DMS79 treated with DMSO at 0.1 percent for 48 hours (cell line): ENCODE measurements at places on chromosomes 1 and 21.

DNA sequence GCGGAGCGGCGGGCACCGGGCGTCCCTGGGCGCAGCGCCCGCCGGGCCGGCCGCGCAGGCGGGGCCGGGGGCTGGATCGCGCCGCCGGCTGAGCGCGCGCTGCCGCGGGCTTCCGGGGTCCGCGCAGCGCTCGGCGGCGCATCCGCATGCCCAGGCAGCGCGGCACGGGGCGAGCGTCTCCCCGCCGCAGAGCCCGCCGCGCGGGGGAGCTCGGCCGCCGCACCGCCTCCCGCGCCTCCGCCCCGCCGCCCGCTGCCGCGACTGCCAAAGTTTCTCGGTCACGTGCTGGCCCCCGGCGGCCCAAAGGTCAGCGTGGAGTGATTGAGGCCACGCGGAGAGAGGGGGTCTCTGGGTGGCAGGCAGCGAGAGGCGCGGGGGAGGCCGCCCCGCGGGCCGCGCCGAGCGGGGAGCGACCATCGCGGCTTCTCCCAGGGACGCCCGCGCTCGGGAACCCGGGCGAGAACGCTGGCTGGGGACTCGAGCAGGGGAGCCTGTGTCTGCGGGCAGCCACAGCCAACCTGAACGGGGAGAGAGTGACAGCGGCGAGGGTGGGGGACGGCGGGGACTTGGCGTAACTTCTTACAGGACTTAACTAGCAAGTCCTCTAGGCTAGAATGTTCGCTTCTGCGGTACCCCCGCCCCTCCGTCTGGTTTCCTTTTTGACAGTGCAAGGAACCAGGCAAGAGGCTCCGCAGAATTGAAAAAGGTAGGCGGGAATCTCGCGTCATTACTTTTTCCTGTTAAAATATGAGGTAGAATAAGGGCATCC lies at the start of gene ILDR2:
Gene ILDR2, minus strand, starts transcription at position 180 of the 769 bp plus-strand sequence. CDS start 272 bp downstream, outside the sequence.
- peak; percentile 13 for DNase-seq

DNA sequence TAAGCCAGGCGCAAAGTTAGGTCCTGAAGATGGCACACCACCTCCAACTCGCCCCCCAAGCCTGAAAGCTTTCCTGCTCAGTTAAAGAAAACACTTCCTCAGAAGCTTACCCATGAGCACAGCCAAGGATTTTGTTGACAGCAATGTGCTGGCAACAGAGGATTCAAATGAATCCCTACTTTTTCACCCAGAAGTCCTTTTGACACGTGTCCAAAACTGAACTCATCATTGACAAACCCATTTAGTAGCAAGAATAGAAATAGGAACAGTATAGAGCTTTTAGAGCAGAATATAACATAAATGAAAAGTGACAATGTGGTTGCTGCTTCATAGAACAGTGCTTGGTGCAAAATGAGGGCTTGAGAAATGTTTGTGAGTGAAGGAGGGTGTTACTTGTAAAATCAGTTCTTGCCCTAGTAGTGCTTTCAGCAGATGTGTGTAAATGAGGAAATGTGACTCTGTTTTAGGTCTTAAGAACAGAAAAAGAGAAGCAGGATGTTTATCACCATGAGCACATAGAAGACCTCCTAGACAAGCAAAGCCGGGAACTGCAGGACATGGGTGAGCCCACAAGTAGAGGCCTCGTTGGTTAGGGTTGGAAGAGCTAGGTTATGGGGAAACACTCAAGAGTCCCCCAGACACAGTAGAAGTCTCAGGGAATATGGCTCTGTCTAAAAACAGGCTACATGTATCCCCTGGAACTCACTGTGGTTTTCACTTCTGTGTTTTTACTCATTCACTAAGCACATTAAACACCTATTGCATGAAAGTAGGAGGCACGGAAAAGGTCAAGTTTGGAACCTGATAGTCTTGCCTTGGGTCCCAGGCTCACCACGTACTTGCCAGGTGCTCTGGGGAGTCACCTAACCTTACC lies 48.6 kb upstream of the TMEM125 start:
- no peak for DNase-seq

- no peak for DNase-seq
Observed at GRCh38 chr21:41682719-41683179, 84.1 kb downstream of the RIPK4 start.

DNA sequence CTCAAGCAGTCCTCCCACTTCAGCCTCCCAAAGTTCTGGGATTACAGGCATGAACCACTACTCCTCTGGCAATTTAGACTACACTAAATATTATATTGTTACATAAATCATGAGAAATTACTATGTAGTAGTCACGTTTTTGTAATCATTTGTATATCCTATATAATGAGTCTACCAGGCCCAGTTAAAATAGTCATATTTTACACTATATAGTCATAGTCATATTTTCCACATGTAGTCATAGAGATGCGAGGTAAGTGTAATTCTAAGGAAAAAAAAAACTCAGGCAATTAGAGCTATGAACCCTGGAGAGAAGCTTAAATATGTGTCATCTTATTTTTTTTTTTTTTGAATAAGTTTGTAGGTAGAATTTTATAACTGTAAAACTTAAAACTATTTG lies 90.0 kb downstream of the FNBP1L start:
- no peak for DNase-seq

- DNase-seq, result no peak
Observed at GRCh38 chr1:160925652-160926244, 28.9 kb downstream of the ITLN2 start.

- no peak for DNase-seq
Observed at GRCh38 chr1:21469581-21469980, 29.6 kb downstream of the NBPF3 start.

DNA sequence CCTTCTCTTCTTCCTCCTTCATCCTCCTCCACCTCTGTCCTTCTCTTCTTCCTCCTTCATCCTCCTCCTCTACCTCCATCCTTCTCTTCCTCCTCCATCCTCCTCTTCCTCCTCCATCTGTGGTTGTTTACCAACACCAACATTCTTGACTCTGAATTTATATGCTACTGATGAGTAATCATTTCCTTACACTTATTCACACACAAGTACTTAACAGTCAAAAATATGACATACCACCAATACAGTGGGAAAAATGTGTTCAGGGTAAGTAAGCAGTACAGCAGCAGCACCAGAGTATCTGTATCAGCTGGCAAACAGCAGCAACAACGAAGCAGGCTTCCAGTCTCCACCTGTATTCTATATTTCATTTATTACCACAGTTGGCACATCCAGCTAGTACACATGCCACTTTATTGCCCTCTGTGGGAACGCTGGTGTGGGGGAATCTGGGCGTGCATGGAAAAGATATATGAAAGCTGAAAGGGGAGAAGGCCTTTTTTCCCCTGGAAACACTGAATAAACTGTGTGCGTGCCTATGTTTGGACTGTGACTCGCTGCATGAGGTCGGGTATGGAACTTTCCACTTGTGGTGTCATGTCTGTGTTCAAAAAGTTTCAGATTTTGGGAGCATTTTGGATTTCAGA lies 16.0 kb downstream of the ADSS2 start:
- DNase-seq, result no peak

- peak; percentile 95 for DNase-seq
Observed at GRCh38 chr1:86779308-86780191, 75.2 kb downstream of the SH3GLB1 start.

DNA sequence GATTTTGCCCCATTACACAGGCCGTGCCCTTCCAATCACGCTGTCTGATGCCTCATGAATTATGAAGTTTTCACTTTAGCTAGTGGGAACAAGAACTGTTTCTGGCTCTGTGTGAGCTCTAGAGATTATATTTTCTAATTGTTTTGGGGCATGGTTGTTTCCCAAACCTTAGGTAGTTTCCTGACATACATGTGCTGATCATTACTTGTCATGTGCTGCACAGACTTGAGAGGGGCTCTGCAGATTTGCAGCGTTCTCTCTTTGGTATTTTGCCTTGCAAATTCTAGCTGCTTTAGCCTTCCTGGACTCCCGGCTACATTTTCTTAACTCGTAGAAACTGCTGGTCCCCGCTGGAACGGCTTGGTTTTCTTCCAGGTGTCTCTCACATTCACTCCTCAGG lies 142.1 kb upstream of the IVNS1ABP start:
- no peak for DNase-seq

GRCh38 chr1:184524248-184524647 lies 137.4 kb downstream of the C1orf21 start:
- DNase-seq, result no peak

GRCh38 chr1:71557138-71557537 lies 476.3 kb upstream of the ZRANB2 start:
- no peak for DNase-seq

- DNase-seq, result no peak
Observed at GRCh38 chr1:43247256-43247921, 22.4 kb upstream of the TMEM125 start.

GRCh38 chr1:246695136-246695535 lies 29.1 kb upstream of the SCCPDH start:
- DNase-seq, result no peak

DNA sequence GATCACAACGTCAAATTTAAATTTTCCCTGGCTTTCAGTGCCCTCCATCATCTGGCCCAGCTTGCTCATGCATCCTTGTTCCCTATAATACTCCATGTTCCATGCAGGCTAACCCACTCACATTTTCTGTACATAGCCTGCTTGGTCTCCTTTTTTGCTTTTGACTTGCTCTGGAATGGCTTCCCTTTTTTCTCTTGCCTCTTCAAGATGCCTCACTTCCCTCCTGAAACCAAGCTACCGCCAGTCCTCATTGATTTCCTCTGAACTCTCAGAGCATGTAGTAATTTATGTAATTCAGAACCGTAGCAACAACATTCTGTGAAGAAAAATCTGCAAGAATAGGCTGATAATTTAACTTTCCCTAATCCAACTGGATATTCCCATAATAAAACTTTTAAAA lies 10.3 kb downstream of the CAP1 start:
- DNase-seq, result no peak

- no peak for DNase-seq
Observed at GRCh38 chr1:82644186-82644915, 843.6 kb downstream of the ADGRL2 start.

GRCh38 chr1:55864251-55864650 lies 649.1 kb upstream of the USP24 start:
- DNase-seq, result no peak

GRCh38 chr1:245201201-245201600 lies 46.4 kb downstream of the KIF26B start:
- no peak for DNase-seq

- no peak for DNase-seq
Observed at GRCh38 chr1:238088560-238089290, 198.0 kb upstream of the ZP4 start.

GRCh38 chr21:31813862-31814261 lies 59.0 kb upstream of the HUNK start:
- DNase-seq, result no peak

GRCh38 chr21:16337266-16337665 lies 607.5 kb downstream of the USP25 start:
- DNase-seq, result no peak

DNA sequence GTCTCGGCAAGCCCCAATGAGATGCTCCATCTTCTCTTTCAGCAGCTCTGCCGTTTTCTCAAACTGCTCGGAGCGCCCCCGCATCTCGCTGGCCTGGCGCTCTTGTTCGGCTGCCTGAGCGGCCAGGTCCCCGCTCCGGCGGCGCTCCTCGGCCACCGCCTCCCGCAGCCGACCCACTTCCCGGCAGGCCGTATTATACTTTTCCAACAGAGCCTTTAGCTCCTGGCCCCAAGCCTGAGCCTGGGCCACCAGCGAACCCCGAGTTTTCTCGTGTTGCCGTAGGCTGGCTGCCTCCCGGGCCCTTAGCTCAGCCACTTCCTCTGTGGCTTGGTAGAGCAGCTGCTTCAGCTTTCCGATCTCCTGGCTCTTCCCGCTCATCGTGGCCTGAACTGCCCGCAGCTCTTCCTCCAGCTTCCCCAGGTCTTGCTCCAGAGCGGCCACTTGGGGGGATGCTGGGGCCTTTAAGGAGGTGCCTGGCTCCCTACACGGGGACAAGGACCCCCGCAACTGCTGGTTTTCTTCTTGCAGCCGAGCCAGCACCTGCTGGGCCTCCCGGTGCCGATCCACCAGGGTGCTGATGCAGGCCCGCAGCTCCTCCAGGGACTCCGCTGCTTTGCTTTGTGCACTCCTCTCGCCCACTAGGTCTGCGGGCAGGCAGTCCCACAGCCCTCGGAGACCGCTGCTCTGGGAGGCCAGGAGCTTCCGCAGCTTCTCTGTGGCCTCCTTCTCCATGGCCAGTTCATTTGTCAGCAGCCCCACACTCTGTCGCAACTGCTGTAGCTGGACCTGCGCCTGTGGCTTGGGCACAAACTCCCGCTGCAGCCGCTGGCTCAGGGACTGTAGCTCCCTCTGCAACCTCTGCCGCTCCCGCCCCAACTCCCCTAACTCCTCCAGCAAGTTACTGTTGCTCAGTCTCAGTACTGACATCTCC lies 13.4 kb upstream of the PIAS3 start:
- no peak for DNase-seq

DNA sequence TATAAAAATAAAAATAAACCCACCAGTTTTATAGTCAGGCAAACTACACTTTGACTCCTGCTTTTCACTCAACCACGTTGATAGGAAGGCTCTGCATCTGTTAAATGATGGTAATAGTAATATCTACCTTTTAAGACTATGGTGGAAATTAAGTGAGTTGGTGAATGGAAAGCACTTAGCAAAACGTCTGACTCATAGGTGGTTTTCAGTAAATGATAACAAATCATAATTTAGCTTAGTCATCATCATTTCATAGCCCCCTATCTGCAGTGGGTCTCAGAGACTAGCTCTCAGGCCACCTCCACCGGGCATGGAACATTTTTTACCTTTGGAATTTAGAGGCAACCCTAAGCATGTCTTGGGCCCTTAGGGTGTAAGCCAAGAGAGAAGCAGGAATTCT lies 160.0 kb downstream of the PDE4B start:
- no peak for DNase-seq

GRCh38 chr1:89499320-89499719 lies 25.3 kb upstream of the LRRC8B start:
- peak; percentile 94 for DNase-seq

GRCh38 chr21:42281181-42281680 lies 34.0 kb downstream of the TFF3 start:
- no peak for DNase-seq

DNA sequence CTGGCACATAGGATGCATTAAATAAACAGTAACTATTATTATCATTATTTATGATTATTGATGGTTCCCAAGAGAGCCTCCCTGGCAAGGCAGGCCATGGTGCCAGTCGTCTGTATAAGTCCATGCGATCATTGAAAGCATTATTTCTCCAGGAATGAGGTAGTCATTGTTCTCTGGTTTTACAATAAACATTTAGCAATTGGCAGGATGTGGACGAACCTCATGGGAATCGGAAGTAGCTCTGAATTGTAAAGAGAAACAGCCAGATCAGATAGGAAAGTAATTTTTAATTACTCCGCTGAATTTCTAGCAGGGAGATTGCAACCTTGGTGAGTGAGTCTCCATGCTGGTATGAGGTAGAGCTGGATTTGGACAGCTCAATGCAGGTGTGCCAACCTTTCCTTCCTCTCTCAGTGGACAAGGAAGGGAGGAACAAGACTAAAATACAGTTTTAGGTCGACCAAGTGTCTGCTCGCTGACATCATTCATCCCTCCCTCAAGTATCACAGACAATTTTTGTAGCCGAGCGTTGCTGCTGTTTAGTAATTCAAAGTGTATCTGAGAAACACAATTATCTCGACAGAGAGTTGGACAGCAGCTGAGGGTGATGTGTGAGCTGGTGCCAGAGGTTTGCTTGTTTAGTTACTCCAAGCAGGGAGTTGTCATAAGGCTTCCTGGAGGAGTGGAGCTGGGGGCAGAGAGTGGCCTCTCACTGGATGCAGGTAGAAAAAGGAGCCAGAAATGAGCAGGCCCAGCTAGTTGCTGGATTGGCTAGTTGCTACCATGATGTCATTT lies 250.8 kb downstream of the KCNJ6 start:
- DNase-seq, result no peak

GRCh38 chr1:50929376-50929958 lies 30.6 kb downstream of the FAF1 start:
- DNase-seq, result peak; percentile 15

- no peak for DNase-seq
Observed at GRCh38 chr1:4599951-4600481, 54.4 kb upstream of the AJAP1 start.
